Motor neuron (in vitro differentiated cells): ENCODE measurements at places on chromosomes 1 and 21.

DNA sequence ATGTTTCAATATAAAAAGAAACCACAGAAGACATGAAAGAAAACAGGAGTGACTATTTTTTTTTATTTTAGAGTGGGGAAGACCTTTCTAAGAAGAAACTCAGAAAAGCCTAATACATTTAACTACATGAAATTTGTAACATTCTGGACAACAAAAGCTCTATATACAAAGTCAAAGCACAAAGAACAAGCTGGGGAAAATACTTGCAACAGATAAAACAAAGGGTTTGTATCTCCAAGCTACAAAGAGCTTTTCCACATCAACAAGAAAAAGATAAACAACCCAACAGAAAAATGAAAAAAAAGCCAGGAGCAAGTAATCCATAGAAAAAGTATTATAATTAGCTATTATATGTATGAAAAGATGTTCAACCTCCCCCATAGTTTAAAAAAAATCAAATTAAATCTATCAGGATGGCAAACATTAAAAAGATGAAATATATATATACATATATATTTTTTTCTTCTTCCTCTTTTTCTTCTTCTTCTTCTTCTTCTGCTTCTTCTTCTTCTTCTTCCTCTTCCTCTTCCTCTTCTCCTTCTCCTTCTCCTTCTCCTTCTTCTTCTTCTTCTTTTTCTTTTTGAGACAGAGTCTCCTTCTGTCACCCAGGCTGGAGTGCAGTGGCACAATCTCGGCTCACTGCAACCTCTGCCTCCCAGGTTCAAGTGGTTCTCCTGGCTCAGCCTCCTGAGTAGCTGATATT, 49.1 kb upstream of the EPS8L3 start:
- ATAC-seq: no peak

DNA sequence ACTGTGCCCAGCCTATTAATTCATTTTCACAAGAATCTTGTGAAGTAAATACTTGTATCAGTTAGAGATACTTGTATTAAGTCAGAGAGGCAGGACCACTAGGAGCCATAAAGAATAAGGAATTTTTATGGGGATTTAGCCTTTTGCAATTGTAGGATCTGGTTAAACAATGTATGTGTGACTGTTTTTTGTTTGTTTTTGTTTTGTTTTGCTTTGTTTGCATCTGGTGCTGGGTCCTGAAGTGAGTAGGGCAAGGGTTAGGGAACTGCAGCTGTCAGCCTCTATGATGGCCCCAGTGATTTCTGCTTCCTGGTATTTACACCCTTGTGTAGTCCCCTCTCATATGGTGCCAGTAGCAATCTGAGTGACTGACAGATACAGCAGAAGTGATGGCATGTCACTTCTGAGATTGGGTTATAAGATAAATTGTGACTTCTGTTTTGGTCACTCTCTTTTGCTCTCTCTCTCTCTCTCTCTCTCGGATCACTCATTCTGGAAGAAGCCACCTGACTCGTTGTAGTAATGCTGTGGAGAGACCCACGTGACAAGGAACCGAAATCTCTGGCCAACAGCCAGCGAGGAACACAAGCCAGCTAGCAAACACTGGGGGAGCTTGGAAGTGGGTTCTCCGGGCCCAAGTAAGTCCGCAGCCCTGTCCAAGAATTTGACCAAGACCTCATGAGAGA, 96.2 kb upstream of the MARK1 start:
- ATAC-seq: no peak

DNA sequence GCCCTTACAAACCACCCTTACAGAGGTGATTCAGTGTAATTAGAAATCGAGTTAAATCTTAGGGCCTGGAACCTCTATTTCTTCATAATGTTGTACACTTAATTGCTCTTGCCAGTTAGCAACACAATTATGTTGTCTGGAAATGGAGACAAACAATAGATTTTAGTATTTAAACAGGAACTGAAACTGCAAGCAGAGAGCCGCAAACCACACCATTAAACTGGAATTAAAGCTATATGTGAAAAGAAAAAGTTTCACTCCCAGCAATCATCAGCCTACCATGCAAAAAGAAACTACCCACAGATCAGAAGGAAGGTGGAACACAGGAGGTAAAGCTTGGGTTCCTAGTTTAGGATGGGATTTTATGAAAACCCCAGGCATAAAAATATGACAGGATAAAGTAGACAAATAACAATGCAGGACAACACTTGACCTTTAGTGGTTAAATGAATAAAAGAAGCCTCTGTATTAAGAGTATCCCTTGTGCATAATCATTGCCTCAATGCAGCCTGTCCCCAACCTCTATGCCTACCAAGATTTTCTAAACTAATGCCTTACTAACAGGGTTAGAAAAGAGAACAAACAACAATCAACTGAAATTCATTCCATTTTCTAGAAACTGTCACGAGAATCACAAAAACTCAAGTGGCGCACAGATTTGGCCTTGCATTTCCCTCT, 304.3 kb upstream of the ESRRG start:
- no peak for ATAC-seq

- ATAC-seq: no peak
Observed at GRCh38 chr1:167612587-167613385, 17.2 kb upstream of the RCSD1 start.
